ENCODE measurements at places on chromosomes 3 and 15.

DNA sequence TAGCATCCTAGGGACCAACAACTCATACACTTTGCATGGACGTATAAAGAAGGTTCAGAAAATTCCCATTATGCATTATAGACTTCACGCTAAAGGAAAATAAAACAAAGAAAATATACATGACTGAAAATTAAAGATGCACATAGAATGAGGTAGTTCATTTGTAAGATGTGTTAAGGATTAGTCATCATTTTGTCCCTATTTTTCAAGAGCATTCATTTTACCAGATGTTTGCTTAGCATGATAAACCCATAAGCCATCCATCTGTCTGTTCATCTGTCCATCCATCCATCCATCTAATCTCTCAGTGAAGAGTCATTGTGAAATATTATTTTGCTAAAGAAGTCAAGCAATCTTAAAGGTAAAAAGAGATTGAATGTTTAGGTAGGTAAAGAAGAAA is 80.3 kb downstream of the TFG start:
- no peak for DNase-seq

GRCh38 chr3:39378957-39379777 is 4.0 kb upstream of the SLC25A38 start:
- no peak for DNase-seq

DNA sequence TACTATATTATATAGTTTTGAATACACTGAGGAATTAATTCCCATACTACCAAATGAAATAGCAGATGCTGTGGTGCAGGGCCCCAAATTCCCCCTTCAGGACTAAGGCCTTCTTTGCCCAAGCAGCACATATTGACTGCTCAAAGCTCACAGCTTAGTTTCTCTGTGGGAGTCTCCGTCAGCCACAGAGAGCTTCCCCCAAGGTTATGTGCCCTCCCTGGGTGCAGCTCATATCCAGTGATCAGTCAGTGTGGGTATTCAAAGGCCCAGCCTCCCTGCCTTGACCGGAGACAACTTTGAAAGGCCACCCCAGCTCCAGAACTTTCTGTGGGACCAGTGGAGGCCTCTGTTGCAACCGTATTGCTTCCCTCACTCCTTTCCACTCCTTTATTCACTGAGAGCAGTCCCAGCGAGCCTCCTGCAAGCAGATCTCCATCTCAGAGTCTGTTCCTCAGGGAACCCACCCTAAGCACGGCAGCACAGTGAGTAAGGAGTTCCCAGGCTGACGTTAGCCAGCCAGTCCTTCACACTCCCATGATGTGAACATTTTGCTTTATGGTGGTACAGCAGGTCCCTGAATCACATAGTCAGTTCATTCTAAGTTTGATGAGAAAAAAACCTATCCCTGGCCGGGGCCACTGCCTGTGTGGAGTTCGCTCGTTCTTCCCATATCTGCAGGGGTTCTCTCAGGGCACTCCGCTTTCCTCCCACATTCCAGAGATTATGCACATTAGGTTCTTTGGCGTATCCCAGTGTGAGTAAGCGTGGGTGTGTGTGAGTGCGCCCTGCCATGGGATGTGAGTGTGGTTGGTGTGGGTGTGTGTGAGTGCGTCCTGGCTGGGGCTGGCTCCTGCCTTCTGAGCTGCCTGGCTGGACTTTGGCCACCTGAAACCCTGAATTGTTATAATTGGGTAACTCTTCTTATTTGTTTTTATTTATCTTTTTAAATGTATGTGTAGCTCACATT is 64.4 kb upstream of the PPARG start:
- no peak for DNase-seq

DNA sequence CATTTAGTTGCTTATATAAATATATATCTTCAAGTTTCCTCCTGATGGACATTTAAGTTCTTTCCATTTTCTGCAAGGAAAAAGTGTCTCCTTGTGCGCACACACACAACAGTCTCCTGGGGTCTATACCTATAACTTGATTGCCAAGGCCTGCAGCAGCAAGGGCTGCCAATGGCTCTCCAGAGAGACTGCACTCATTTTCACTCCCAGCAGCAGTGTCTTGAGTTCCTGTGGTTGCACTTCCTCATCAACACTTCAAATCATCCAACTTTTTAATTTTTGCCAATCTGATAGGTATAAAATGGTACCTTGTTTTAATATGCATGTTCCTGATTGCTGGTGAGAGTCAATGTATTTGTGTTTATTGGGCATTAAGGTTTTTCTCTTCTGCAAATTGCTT is 23.1 kb downstream of the TNFAIP8L3 start:
- DNase-seq = no peak

DNA sequence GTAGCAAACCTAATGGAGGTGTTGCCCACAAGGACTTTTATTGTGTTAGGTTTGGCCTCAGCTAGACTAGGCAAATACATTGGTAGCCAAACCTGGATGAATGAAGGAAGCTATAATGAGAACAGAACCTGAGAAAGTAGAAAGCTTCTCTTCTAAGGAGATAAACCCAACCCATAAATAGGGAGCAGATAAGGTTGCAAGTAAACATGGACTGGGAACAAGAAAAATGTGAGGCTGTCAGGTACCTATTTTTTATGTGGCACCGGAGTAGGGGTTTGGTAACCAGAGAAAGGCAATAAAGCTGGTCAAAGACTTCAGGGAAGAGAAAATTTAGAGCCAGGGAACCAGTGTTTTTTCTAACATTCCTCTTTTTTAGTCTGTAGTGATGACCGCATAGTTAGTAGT is 25.0 kb downstream of the ZNF654 start:
- no peak for DNase-seq

DNA sequence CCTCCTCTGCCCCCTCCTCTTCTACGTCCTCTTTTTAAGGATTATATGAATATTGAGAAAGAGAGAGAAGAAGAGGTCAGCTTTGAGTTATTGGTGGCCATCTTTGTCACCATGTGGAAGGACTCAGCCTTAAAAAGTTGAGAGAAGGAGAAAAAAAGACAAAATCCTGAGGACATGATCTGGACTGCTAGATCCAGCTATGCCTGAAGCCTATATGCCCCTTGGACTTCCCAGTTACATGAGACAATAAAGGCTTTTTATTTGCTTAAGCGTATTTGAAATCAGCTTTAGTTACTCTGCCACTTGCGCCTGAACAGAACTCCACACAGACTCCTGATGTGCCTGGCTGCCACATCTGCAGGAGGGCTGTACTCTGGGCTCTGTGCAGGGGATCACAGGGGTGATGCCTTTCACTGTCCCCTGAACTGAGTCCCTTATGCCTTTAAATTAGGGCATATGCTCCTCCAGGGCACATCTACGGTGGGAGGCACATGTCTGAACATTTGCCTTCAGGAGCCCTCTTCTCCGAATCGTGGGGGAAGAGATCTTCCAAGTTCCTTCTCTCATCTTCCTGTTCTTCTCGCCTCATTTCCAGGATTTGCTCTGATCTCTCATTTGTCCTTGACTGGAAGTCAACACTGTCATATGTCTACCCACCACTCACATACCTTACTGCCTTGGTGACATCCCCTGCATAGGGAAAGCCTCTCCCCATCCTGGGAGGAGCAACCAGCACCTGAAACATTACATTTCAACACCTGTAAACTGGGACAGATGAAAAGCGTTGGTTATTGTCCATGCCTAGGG is 14.0 kb upstream of the PLA2G4E start:
- DNase-seq = no peak

GRCh38 chr3:71282976-71283375 is 300.6 kb downstream of the FOXP1 start:
- DNase-seq = no peak
